ENCODE measurements at places on chromosomes 4 and X. TPM values are rescaled to one million over a fixed set of nuclear protein-coding genes. Genes with fewer than 3 reads are reported as not detected.
A peak's percentile ranks its signal among the peaks of the same experiment; 100 is the strongest.

DNA sequence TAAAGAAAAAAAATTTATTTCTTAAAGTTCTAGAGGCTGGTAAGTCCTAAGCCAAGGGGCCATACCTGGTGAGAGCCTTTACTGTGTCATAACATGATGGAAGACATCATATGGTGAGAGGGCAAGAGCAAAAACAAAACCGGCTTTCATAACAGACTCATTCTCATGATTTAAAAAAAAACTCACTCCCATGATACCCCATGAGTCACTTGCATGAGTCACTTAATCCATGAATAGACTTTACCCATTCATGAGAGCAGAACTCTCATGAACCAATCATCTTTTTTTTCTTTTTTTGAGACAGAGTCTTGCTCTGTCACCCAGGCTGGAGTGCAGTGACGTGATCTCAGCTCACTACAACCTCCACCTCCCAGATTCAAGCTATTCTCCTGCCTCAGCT lies 369.7 kb upstream of the DIAPH2 start:
- no peak for DNase-seq

ATP2B3 gene
- not detected for total RNA-seq

HAND2 gene
- total RNA-seq = not detected

GRCh38 chrX:140715787-140716186 lies 6.2 kb downstream of the LINC00632 start:
- no peak for DNase-seq

GRCh38 chr4:81314196-81314896 lies 99.3 kb upstream of the PRKG2 start:
- DNase-seq = no peak

MEPE gene
- total RNA-seq = 0.24 TPM

DNA sequence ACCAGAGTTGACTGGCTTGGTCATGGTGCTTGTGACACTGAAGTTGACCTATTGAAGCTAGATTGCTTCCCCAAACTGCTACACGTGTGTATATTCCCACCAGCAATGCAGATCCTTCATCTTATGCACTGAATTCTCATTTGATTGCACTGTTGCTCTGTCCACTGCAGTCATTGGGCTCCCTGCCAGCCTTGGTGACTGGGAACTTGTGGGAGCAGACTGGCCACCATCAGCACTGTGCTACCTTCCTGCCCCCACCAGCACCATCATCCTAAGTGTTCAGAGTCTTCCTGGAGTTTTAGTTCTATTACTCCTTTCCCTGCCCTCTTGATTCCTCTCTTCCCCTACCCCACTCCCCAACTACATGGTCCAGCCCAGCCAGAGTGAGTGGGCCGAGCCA lies 117.7 kb upstream of the PRPS2 start:
- DNase-seq = no peak

DNA sequence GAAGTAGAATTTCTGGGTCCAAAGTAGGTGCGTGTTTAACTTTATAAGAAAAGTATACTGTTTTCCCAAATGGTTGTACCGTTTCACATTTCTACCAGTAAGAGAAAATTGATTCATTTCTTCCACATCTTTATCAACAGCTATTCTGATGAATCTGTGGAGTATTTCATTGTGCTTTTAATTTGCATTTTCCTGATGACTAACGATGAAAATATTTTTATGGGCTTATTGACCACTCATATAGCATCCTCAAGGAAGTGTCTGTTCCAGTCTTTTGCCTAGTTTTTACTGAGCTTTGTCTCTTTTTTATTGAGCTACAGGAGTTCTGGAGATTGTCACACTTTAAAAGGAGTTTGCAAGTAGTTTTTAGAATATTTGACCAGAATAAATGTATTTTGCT lies 92.6 kb downstream of the ASB9 start:
- peak; percentile 3 for DNase-seq

SSX1 gene
- not detected for total RNA-seq

- no peak for DNase-seq
Measured at GRCh38 chrX:58025979-58026378, 115.7 kb upstream of the ZXDA start.

GRCh38 chrX:107710617-107711391 lies 64.8 kb downstream of the TSC22D3 start:
- peak; percentile 82 for DNase-seq

DNA sequence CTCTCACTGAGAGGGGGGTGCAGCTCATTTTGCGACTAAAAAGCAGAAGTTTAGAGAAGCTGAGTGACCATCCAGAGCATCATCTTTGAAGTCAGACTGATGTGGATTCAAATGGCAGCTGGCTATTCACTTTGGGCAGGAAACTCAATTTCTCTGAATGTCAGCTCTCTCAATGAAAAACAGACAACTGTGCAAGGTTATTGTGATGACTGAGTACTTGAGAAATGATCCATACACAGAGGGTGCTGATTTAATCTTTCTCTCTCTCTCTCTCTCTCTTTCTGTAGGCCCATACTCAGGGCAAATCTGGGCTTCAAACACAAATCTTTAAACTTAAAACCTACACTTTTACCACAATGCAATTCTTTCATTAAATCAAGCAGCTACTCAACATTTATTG lies 185.8 kb upstream of the SLIT2 start:
- no peak for DNase-seq

- DNase-seq = no peak
Measured at GRCh38 chr4:123485601-123486000, 89.0 kb downstream of the SPRY1 start.

DNA sequence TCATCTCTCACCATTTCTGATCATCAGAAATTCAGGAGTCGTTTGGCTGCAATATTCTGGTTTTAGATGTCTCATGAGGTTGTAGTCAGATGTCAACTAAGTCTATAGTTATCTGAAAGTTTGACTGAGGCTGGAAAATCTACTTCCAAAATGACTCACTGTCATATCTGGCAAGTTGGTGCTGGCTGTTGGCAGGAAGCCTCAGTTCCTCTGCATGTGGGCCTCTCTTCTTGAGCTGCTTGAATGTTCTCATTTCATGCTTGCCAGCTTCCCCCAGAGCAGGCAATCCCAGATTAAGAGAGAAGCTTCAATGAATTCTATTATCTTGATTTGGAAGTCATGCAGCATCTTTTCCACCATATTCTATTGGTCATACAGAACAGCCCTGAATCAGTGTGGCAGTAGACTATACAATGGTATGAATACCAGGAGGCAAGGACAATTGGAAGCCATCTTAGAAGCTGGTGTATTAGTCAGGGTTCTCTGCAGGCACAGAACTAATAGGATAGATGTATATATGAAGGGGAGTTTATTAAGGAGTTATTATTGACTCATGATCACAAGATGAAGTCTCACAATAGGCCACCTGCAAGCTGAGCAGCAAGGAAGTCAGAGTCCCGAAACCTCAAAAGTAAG lies 46.8 kb upstream of the ELF2 start:
- no peak for DNase-seq

EXOC1L gene
- not detected for total RNA-seq

DNA sequence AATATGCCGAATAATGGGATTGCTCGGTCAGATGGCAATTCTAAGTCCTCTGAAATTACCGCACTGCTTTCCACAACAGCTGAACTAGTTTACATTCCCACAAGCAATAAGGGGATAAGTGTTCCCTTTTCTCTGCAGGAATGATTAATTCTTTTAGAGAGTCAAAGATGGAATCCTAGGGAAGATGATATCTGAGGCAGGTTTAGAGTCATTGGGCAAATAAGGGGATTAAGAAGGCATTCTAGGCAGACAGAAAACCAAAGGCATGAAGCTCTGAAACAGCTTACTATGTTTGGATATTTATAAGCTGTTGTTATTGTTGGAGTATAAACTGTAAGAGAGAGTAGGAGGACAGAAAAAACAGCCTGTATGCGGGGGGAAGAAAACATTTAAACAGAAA lies 85.7 kb downstream of the TET2 start:
- DNase-seq = no peak

DNA sequence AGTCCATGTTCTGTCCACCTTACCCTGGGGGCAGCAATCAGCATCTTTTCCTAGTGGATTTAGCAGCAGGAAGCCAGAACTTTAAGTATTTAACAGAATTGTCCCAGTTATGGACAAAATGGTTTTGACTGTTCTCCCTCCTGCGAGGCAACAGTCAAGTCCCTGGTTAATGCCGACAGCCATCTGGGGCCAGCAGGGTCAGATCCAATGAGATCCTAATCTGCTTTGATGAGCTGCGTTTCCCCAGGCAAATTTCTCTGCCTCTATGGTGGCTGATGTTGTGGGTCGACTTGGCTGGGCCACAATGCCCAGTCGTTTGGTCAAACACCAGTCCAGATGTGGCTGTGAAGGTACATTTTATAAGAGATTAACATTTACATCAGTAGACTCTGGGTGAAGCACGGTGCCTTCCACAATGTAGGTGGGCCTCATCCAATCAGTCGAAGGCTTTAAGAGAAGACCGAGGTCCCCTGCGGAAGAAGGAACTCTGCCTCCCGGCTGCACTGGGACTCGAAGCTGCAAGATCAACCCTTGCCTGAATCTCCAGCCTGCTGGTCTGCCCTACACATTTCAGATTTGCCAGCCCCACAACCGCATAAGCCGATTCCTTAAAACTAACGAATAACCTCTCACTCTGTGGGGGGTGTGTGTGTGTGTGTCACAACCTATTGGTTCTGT lies 89.0 kb upstream of the C4orf50 start:
- no peak for DNase-seq

DNA sequence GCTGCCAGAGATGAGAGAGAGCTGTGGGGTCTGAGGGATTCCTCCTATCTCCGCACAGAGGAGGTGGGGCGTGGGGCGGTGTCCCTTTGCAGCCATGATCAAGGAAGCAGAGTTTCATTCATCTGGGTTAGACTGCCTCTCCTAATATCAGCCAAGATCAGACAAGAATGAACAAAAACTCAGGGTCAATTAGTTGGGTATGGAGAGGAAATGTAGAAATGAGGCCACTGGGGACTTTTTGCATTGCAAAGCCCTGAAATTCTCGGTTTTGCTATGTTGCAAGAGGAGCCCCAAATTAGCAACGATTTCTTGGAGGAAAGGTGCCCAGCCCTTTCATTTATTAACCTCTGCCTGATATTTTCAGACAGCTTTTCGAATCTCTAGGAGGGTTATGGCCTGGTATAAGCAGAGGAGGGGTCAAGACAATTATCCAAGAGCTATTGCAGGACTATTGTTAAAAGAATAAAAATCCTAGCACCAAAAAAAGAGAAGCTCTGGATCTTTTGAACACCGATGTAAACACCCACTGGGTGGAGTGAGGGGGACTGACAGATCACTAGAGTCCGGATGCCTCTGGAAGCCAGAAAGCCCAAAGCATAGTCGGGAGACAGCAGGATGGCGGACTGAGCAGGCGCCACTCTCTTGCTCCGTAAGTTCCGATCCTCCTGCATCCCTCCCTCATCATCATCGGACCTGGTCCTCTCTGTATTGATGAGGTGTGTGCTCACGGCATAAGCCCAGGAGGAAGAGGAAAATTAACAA lies 34.4 kb upstream of the ACSL1 start:
- no peak for DNase-seq

DNA sequence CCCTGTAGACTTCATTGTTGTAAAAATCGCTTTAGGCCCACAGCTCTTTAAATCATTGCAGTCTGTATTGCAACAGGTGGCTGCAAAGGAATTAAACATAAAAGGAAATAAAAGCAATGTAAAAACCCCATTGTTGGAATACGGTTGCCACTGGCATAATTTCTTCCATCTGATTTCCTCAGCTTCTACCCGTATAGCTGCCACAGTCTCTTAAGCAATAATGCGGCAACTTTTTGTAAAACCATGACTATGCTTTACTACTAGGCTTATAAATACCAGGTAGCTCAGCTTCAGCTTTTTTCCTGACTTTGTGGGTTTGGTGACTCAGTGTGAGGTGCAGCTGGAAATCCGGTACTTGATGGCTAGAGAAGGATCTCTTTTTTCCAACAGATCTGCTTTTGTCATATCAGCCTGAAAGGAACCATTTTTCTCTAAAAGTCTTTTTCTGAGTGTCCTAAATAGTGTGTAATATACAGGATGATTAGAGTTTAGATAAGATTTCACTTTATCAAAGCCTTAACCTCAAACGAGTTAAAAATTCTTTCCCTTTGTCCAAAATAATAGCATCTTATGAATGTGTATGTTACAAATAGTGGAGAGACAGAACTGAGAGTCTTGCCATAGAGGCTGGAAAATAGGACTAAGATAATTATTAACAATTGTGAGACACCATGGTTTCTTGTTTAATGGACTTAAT lies 268.0 kb downstream of the ADGRL3 start:
- DNase-seq = no peak

SMIM43 gene
- 0.26 TPM for total RNA-seq

SPANXN4 gene
- total RNA-seq = not detected

DNA sequence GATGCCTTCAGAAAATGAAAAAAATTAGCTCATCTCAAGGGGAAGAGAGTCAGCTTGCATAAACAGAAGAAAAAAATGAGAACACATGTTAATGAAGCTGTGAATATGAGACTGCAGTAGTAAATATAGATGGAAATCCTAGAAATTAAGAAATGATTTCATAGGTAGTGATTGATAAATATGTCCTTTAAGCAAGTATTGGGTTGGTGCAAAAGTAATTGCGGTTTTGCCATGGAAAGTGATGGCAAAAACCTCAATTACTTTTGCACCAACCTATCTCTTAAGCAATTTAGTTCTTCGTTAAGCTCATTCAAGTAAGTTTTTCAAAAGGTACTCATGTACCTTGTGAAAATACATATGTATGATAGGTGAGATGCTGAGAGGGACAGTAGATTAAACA lies 400.9 kb downstream of the SH2D1A start:
- DNase-seq = no peak

NEXMIF gene
- total RNA-seq = not detected

- DNase-seq = no peak
Measured at GRCh38 chr4:74397748-74398426, 32.9 kb downstream of the EREG start.

RAI2 gene
- not detected for total RNA-seq

GRCh38 chr4:117874216-117874615 lies 160.1 kb upstream of the NDST3 start:
- no peak for DNase-seq

All from SJSA1 (cell line).